ENCODE measurements at places on chromosomes 1 and 21. TPM values are rescaled to one million over a fixed set of nuclear protein-coding genes. Genes with fewer than 3 reads are reported as not detected.

- DNase-seq, result no peak
Observed at GRCh38 chr1:163535807-163536206, 214.1 kb downstream of the NUF2 start.

- peak; percentile 69 for DNase-seq
Observed at GRCh38 chr1:235910357-235911299, 43.9 kb upstream of the LYST start.

GRCh38 chr21:45486443-45487160 lies 55.6 kb downstream of the SLC19A1 start:
- no peak for DNase-seq

DNA sequence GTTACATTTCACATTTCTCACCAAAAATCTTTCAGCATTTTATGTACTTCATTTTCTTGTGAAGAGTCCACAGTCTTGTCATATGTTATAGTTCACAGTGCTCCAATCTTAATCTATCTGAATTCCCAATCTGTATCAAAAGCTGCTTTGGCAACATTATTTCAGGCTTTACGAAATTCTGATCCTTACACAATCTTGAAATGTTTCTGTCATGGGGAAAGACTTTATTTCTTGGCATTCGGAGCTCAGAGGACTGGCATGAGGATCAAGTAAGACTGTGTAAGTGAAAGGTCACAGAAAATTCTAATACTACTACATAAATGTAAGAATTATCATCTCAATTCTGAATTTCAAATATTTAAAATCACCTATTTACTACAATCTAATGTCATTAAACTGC lies 2.0 kb downstream of the USP33 start:
- DNase-seq, result peak; percentile 43

USH2A gene
- not detected for total RNA-seq

GRCh38 chr21:37869661-37870060 lies 46.6 kb downstream of the KCNJ6 start:
- no peak for DNase-seq

DNA sequence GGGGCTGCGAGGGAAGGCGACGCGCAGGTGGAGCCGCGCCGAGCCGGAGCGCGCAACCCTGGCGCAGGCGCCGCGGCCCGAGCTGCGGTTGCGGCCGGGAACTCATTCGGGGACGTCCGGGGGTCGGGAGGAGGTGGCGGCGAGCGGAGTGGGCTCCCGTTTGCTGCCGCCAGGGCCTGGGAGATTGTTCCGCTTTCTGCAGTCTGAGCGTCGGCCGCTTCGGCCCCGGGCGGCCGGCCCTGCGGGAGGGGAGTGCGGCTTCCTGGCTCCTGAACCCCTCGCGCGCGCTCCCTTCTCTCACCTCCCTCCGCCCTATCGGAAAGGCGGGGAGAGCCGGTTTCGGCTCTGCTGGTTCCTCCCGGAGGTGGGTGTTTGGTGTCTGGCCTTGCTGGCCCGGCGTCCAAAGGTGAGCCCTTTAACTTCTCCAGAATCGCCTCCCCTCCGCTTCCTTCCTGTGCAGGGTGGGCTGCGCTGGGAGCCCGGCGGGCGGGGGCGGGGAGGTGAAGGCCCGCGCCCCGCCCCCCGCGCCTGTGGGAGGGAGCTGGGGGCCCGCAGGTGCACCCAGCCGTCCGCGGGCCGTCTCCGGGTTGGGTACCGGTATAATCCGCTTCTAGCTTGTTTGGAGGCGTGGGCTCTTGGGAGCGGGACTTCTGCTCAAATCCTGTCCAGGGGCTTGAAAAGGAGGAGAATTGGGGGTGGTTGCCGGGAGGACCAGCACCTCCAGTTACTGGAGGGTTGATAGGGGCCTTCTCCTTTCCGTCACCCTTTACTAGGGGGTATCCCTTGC lies 683 bp downstream of the LRRC8D start:
- peak; percentile 89 for DNase-seq

TAL1 gene
- not detected for total RNA-seq

GRCh38 chr1:43206600-43207228 lies 34.6 kb downstream of the CFAP57 start:
- no peak for DNase-seq

ADAMTS5 gene
- not detected for total RNA-seq

DNA sequence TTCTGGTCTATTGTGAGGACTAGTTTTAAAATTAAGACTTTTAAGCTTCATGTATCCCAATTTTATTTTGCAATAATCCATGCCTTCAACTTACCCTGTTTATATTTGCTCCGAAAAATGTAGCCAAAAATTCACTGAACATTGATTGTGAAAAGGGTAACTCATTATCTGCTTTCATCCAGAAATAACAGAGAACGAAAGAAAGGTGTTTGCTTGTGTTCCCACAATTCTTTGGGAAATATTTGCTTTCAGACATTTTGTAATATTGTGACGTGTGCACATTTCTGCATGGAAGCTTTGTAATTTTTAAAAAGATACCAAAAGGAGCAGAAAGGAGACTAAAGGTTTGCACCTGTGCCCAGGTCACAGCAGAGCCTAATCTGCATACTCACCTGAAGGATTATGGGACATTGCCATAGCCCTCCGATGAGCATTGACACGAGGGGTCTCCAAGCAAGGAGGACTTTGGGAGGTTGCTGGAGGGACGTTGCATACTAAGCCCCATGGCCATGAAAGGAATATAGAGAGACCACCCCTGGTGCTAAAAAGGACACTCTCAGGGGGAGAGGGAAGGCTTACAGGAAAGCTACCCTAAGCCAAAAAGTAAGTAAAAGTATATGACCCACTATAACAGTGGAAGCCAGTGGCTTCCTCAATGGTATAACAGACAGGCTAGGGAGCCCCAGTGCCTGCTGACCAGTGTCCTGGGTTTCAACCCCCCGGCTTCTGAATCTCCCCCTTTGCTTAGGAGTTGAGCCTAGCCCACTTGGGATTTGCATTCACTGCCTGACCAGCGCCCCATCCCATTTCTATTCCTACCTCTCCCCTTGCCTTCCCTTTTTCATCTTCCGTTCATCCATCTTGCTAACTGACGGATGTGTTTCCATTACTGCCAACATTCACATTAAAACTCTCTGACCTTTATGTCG lies 148.6 kb upstream of the ZC3H12A start:
- DNase-seq, result no peak

TDRD5 gene
- total RNA-seq, result not detected

EPHB2 gene
- total RNA-seq, result not detected

GRCh38 chr21:25342816-25343215 lies 264.5 kb downstream of the MRPL39 start:
- DNase-seq, result no peak

DNA sequence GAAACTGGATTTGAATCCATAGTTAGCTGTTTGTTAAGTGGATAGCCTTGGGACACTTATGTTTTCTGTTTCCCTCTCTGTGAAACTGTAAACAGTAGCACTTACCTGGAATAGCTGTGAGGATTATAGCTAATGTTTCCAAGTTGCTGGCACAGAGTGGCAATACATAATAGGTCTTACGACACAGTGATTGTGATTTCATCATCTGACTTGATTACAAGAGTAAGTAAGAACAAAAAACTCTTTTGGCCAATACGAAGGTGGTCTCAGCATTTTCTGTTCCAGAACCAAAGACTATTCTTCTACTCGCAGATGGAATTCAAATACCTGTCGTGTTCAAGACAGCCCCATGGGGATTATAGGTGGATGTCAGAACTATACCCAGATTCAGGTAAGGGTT lies 2.1 kb downstream of the C8B start:
- no peak for DNase-seq

All from activated CD4-positive, alpha-beta T cell treated with anti-CD3 and anti-CD28 coated beads, Interleukin-2, amount 10 ng/mL, durations not matched to agents 24 days and 14 days (primary cell).